ENCODE measurements at places on chromosomes 16 and 17.

DNA sequence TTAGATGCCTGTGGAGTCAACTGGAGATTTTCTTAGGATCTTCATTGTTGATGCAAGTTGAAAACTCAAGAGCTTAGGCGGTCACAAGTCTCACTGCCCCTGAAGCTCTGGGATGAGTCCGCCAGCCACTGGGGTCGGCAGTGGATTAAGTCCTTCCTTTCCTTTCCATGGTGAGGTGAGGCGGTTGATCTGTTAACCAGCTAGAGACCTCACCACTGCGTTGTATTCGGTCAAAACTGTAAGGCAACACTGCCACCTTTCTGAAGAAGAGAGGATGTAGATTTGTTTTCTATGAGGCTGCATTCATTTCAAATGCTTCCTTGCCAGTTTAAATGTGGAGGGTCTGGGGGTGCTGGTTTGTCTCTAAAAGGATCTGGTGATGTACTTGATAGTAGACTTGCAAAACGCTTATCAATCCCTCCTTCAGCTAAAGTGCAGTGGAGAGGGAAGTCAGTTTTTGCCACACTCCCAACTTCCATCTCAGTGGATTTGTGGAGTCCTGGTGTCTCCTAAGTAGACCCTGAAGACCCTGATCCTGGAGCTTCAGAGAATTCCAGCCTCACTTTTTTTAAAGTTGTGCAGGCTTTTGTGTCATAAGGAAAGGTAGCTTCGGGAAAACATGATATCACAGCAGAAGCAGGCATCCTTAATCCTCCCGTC lies 1.7 kb downstream of the MYOCD start:
- DNase-seq, result no peak

DNA sequence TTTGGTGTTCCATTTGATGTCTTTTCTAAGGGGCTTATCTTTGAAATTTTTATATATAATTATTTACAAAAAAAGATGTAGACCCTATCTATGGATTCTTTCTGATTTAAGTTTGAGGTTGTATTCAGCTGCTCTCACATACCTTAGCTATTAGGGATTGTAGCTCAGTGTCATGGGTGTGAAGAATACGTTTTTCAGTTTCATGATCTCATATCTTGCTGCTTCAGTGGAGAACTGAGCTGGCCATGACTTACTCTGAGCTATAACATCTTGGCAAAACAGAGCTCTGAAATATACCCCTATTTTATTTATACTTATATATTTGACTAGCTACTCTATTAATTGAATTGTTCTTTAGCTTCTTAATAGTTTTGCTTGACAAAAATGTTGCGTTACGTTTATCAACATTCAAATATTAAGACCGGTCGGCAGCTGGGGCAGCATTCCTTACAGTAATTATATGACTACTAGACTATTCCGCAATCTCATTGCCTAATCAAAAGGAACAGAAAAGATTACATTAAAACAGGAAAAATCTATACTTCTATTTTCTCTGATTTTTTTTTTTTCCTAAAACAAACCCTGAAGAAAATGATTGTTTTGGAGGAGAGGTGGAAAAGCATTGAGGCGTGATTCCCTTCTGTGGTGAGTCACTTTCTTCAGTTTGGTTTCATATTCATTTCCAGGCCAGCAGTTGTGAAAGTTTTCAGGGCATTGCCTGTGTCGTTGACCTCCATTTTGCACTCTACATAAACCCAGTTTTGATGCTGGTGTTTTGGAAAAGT lies 24.1 kb upstream of the KRT24 start:
- DNase-seq, result no peak

DNA sequence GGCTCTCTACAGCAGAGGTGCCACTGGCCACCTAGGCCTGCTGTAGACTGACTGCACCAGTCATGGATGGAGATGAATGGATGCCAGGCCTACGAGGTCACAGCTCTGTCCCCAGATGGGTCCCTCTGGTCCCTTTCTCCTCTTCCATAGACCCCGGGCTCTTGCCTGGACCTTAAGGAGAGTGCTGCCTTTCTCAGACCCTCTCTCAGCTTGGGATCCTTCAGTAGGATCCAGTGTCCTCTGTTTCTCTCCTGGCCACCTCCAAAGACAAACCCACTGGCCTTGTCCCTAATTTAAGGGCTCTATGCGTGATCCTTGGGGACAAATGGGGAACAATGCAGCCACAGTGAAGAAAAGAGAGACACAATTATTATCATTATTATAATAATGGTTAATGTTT lies 189.3 kb upstream of the C16orf82 start:
- no peak for DNase-seq

DNA sequence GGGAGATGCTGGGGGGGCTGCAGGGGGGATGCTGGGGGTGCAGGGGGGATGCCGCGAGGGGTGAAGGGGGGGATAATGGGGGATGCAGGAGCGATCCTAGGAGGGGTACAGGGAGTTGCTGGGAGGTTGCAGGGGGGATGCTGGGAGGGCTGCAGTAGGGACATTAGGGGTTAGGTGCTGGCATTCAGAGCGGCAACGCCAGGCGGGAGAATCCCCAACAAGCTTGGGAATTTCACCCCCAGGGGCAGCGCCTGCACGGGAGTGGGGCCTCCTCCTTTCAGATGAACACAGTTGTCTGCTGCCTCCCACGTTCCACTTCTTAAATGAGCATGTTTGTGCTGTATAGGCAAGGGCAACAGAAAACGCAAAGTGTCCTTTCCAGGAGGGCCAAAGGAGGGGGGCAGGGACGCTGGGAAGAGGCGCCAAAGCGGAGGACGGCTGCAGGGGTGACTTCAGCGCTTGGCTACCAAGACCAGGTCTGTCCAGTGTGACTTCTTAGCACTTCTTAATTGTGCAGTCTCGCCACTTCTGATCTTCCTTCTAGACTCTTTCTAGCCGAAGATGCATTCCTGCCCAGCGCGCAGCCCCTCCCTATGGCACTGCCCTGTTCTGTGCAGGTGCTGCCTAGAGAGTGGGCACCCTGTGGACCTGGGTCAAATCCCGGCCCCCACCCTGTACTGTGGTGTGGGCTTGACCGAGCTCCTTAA lies 2.0 kb upstream of the SLC6A4 start:
- no peak for DNase-seq

- no peak for DNase-seq
Measured at GRCh38 chr16:5649762-5650743, 552.5 kb upstream of the EEF2KMT start.

Data from CD4-positive, alpha-beta T cell (primary cell).